NCI-H1436 (cell line): ENCODE measurements at places on chromosomes 6 and 20.

- DNase-seq: no peak
Measured at GRCh38 chr6:158999154-158999665, 792 bp downstream of the RSPH3 start.

GRCh38 chr6:169450097-169450496, 196.5 kb upstream of the THBS2 start:
- no peak for DNase-seq

DNA sequence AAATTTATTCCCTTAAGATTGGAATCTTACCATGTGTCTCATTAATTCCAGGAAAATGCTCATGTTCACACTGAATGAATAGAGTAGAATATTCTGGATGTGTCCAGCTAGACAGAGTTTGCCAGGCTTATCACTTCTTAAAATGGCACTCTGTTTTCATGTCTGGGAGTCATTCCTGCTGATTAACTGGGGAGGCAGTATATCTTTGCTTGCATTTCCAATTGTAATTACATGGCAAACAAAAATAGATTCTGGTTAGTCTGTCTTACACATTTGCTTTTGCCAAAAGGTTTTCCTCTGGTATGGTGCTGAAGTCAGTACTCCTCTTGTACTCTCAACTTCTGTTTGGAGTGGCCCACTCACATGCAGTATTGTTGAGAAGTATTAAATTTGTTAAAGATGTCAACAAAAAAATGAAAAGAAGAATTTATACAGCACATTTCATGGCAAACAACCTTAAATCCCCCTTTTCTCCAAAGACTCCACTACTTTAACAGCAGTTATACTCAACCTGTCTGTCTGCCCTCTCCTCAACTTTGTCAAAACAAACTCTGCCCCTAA, 70.2 kb downstream of the TENT5A start:
- no peak for DNase-seq

DNA sequence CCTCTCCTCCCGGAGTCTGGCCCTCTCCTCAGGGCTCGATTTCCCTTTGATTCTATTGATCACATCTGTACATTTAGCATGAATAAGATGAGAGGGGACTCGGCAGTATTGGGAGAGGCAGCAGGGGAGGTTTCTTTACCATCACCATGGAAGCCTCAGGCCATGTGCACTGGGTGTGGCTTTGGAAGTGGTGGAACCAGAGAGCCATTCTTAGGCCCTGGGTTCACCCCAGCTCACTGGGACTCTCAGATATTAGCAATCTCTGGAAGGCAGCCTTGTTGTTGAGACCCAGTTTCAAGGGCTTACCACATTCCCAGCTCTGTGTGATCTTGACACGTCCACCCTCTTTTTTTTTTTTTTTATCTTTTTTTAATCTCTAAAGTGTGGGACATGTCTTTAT, 195.9 kb upstream of the PROKR2 start:
- no peak for DNase-seq
